ENCODE measurements at places on chromosomes 6 and 20. TPM values are rescaled to one million over a fixed set of nuclear protein-coding genes. Genes with fewer than 3 reads are reported as not detected.

- H3K4me3 ChIP-seq, result no peak overlapping the region
- no peaks in the 10 kb centered on the region for H3K36me3 ChIP-seq
- H3K4me1 ChIP-seq, result peaks cover 2% of the 10 kb centered on the region
- peak; percentile 70 for DNase-seq
- peak overlapping the region; percentile 8 for H3K27ac ChIP-seq
- H3K27me3 ChIP-seq, result no peaks in the 10 kb centered on the region
Measured at GRCh38 chr20:14235355-14235754, 102.1 kb downstream of the FLRT3 start.

GRCh38 chr6:128882991-128883611 is at the start of gene LAMA2:
Gene LAMA2, plus strand, starts transcription at chr6:128883138. Its CDS starts 108 bp downstream, at chr6:128883246.
- peak within 1 kb of the TSS; percentile 73 for H3K27ac ChIP-seq
- H3K36me3 ChIP-seq, result no peaks in the 10 kb centered on the region
- H3K27me3 ChIP-seq, result no peaks in the 10 kb centered on the region

- H3K36me3 ChIP-seq, result no peaks in the 10 kb centered on the region
- H3K27me3 ChIP-seq, result no peaks in the 10 kb centered on the region
- peak overlapping the region; percentile 95 for H3K4me3 ChIP-seq
- H3K4me1 ChIP-seq, result peaks cover 10% of the 10 kb centered on the region
Measured at GRCh38 chr6:33391922-33392594, 435 bp downstream of the KIFC1 start.

GRCh38 chr20:19274412-19275015 is 62.1 kb downstream of the SLC24A3 start:
- H3K4me3 ChIP-seq, result no peak overlapping the region
- no peaks in the 10 kb centered on the region for H3K36me3 ChIP-seq
- H3K27me3 ChIP-seq, result no peaks in the 10 kb centered on the region
- no peak overlapping the region for H3K27ac ChIP-seq
- DNase-seq, result peak; percentile 69

GRCh38 chr20:32621071-32621890 is 36.1 kb upstream of the NOL4L start:
- no peak overlapping the region for H3K4me3 ChIP-seq
- no peaks in the 10 kb centered on the region for H3K4me1 ChIP-seq
- no peak overlapping the region for H3K27ac ChIP-seq
- DNase-seq, result no peak
- H3K36me3 ChIP-seq, result no peaks in the 10 kb centered on the region

The SEMG1 gene
- total RNA-seq, result not detected

The ATP6V1G2 gene
- total RNA-seq, result 4.1 TPM

DNA sequence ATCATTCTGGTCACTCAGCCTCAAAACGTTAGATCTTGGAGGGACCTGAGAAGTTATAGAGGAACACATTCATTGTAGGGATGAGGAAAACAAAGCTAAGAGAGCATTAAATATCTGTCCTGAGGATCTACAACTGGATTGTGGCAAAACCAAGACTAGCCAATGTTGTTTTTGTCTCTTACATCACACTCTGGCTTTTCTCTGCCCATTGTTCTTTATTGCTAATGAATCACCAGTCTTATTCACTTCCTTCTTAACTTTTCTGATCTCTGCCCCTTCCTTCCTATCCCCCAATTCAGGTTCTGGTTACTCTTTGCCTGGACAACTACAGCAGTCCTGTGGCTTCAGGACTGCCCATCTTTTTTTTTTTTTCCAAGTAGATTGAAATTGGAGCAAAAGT is 57.0 kb upstream of the PREP start:
- no peaks in the 10 kb centered on the region for H3K4me1 ChIP-seq
- peak; percentile 75 for DNase-seq
- H3K36me3 ChIP-seq, result no peaks in the 10 kb centered on the region
- H3K27ac ChIP-seq, result no peak overlapping the region
- H3K27me3 ChIP-seq, result no peaks in the 10 kb centered on the region

- H3K27ac ChIP-seq, result no peak overlapping the region
- no peaks in the 10 kb centered on the region for H3K27me3 ChIP-seq
- H3K36me3 ChIP-seq, result no peaks in the 10 kb centered on the region
- DNase-seq, result no peak
Measured at GRCh38 chr6:124433387-124434160, 528.7 kb upstream of the RNF217 start.

- H3K27ac ChIP-seq, result no peak overlapping the region
- H3K4me3 ChIP-seq, result no peak overlapping the region
- H3K36me3 ChIP-seq, result no peaks in the 10 kb centered on the region
- no peaks in the 10 kb centered on the region for H3K27me3 ChIP-seq
- no peak for DNase-seq
- no peaks in the 10 kb centered on the region for H3K4me1 ChIP-seq
Measured at GRCh38 chr20:7939663-7940062, 595 bp downstream of the HAO1 start.

The ARFGEF3 gene
- under 0.01 TPM for total RNA-seq

- no peak overlapping the region for H3K4me3 ChIP-seq
- H3K27me3 ChIP-seq, result no peaks in the 10 kb centered on the region
- H3K4me1 ChIP-seq, result peaks cover 17% of the 10 kb centered on the region
- H3K27ac ChIP-seq, result no peak overlapping the region
Measured at GRCh38 chr6:33592595-33593413, 12.7 kb upstream of the BAK1 start.

Measured in fibroblast of lung (primary cell).